HCT116 (cell line): ENCODE measurements at places on chromosomes 6 and 20. TPM values are rescaled to one million over a fixed set of nuclear protein-coding genes. Genes with fewer than 3 reads are reported as not detected.

DNA sequence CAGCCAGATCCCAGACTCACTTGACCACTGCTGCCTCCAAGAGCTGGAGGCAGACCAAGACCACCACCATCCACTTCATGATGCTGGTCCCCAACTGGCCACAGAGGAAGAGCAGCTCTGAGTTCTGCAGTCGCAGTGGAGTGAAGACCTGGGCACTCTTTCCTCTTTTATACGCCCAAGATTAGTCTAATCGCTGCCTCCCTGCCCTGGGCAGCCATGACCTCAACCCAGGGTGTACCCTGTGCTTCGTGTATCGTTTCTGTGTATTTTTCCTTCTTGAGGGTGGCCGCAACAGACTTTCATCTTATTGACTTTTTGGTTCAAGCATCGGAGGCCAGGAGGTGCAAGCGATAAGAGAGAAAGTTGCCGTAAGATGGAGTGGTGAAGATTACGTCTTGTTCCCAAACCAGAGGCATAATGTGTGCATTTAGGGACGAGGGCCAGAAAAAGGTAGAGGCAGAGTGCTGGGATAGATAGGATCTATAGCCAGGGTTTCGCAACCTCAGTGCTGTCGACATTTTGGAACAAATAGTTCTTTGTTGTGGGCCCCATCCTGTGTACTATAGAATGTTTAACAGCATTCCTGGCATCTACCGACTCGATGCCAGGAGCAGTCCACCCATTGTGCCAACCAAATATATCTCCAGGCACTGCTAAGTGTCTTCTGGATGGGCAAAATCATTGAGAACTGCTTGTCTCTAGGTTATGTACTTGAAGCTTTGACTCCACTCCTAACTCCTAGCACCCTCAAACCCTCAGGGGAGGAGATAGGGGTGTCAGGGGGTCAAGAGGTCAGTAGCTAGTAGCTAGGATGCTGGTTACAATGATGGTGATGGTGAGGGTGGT, at the start of gene PGC:
TSS of gene PGC (minus strand) at position 142 of the 846 bp plus-strand sequence. CDS start at position 79, 63 bp downstream.
- DNase-seq = no peak

- no peak for DNase-seq
Observed at GRCh38 chr20:56380375-56380774, 11.6 kb downstream of the AURKA start.

CLPSL2 gene
- 1.7 TPM for total RNA-seq

GRCh38 chr6:14925025-14925698, 320.7 kb upstream of the JARID2 start:
- DNase-seq = no peak
